ENCODE measurements at places on chromosomes 5 and 9.

- no peak for DNase-seq
Measured at GRCh38 chr5:72032788-72033187, 74.5 kb upstream of the MAP1B start.

DNA sequence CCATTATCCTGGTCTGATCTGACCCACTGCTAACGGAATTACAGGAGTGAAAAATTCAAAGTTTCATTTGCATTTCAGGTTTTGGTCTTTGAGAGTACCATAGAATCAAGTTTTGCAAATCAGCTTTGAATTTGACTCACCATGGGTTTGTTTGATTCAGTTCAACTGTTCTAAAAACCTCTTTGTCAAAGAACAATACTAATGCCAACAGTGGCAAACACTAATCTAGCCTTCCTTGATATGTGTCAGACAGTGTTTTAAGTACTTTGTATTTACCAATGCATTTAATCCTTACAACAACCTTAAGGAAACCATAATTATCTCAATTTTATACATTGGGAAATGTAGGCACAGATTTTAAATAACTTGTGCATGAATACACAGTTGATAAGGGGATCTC is 10.1 kb upstream of the FSD1L start:
- DNase-seq = no peak

- DNase-seq = no peak
Measured at GRCh38 chr5:179749857-179750508, 17.4 kb downstream of the MAML1 start.

DNA sequence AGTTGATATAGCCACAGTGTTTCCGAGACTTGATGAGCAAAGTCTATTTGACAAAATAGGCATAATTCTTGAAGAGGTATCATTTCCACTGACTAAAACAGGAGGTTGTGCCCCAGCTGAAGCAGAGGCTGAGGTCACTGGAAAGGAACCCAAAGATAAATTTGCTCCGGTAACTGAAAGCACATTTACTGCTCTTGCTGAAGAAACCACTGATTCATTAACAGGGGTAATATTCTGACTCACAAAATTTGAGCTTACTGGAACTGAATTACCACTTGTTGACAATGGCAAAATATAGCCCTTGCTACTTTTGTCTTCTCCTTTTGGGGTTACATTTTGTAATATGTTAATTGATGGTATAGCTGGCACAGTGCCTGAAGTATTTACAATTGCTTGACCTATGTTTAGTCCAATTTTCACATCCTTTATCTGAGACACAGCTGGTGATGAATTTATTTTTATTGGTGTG is 30.2 kb downstream of the MLANA start:
- no peak for DNase-seq
